Right renal pelvis (tissue), 4 donors: ENCODE measurements at places on chromosomes 1 and 21. TPM values are rescaled to one million over a fixed set of nuclear protein-coding genes. Genes with fewer than 3 reads are reported as not detected.

DNA sequence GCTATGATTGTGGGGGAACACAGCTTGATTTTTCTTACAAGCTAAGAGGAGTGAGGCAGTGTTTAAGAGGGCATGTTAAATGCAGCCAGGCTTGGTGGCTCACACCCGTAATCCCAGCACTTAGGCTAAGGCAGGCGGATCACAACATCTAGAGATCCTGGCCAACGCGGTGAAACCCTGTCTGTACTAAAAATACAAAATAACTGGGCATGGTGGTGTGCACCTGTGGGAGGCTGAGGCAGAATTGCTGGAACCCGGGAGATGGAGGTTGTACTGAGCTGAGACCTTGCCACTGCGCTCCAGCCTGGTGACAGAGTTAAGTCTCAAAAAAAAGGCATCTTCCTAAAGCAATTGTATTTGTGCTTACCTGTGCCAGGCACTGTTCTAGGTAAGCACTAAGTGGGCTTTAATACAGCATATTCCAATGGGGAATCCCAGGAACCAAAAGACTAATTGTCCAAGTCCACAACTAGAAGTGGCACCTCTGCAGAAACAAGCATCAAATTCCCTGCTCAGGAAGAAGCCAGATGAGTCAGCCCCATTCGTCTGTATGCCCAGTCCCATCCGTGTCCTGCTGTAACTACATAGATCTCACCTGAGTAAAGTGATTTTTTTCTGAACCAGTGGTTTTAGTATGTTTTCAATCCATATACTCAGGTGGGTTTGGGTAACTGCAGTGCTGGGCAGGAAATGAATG, 4.6 kb downstream of the RCC1 start:
- DNase-seq, result no peak

GRCh38 chr1:109635862-109636200, 16.2 kb downstream of the AMPD2 start:
- no peak for DNase-seq

DNA sequence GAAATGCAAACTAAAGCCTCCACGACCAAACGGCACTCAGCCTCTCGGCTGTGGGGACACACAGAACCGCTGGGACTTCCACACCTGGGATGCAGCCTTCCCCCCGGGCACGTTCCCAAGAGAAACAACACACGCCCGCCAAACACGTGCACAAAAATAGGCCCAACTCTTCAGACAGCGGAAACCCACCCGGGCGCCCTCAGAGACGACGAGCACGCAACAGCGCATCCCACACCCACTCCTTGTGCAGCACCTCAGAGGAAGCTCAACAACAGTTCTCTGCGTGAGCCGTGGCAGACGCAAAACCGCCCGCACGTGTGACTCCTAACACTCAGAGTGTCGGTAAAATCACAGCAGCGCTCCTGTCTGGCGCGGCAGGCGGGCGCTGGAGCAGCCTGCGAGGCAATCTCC, 5.3 kb downstream of the C1orf159 start:
- no peak for DNase-seq

GRCh38 chr1:200107004-200107470, 79.5 kb downstream of the NR5A2 start:
- DNase-seq, result no peak

DNA sequence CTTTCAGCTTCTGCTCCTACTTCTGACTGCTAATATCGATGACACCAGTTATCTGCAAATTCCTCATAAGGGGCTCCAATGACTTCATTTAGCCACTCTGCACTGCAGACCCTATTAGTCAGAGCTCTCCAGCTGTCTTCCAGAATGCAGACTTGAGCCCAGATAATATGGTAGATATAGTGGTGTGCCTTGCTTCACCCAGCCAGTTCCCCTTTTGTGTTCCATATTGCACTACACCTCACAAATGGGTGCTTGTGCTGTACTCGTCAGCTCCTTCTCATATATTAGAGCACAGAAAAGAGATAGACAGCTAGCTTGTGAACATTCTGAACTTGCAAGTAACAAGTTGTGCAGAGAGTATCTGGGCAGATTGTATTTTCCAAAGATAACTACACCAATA, 23.7 kb upstream of the COG2 start:
- no peak for DNase-seq

GRCh38 chr1:90724926-90725656, 8.0 kb upstream of the BARHL2 start:
- no peak for DNase-seq

TNFRSF14 gene
- 21.3 TPM for polyA plus RNA-seq

DNA sequence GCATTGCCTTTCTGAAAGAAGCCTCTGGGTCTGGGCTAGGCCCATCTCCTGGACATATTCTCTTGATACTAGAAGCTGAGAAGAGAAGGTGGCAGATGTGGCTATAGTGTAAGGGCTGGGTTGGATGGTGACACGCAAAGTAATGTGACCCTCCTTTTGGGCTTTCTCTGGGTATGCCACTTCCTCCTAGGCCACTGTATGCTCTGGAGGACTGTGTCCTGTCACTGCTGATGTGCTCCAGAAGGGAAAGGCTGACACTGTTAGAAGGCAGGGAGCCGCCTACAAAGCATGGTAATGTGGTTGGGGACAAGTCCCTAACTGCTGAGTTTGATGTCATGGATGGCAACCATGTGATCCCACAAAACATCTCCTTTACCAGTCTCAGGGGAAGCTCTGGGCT, 112.1 kb downstream of the BCAR3 start:
- DNase-seq, result no peak

ANGPTL7 gene
- 0.17 TPM for polyA plus RNA-seq

CHIT1 gene
- polyA plus RNA-seq, result 0.20 TPM

GPR61 gene
- 0.90 TPM for polyA plus RNA-seq

FCRLB gene
- polyA plus RNA-seq, result 3.6 TPM

DNA sequence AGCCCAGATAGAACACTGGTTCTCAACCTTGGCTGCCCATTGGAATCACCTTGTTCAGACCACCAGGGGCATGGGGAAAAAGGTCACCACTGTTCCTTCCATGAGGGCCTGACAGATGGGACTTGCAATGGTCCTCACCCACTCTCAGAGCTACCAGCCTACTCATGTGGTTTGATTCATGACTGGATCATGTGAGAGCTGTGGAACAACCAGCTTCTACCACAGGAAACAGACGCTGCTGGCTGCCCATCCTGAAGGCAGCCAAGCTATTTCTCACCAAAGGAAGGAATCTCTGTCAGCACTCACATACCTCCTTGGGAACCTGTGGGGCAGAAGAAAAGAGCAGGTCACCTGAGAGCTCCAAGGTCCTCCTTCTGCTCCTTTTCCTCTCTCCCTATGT, 53.6 kb downstream of the CAPN8 start:
- no peak for DNase-seq

SLC19A1 gene
- polyA plus RNA-seq, result 66.1 TPM

- DNase-seq, result no peak
These were observed 100.5 kb downstream of the NAV1 start for GRCh38 chr1:201639391-201639790.

DNA sequence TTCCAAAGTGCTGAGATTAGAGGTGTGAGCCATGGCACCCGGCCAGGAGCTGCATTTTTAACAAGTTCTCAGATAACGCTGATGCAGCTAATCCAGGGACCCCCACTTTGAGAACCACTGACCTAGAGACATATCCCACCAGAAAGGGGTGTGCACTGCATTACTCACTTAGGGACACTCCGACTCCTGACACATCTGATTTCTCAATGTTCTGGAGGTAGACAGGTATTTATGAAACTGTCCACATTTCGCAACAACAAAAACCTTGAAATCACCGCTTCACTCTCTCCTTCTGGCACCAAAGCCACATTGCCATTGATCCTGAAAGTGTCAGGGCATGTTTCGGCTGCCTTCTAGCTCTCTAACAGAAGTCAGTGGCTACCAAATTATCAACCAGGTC, 23.2 kb upstream of the CAMTA1 start:
- DNase-seq, result no peak

GRCh38 chr1:7684861-7685635, 86.0 kb upstream of the VAMP3 start:
- DNase-seq, result no peak

DNA sequence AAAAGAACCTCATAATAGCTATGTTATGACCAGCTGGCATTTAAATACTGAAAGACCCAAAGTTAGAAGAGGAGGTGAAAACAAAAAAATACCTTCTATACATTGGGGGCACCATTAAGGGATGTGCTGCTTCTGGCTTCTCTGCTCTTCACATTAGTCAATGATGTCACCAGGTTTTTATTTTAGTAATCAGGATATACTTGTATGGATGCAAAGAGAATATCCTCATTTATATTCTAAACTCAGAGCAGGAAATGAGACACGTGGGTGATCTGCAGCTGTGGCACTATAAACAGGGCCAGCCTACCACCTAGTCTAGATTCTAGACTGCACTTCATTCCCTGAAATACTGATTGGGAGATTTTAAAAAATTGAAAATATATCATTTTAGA, 51.2 kb downstream of the WLS start:
- no peak for DNase-seq

DNA sequence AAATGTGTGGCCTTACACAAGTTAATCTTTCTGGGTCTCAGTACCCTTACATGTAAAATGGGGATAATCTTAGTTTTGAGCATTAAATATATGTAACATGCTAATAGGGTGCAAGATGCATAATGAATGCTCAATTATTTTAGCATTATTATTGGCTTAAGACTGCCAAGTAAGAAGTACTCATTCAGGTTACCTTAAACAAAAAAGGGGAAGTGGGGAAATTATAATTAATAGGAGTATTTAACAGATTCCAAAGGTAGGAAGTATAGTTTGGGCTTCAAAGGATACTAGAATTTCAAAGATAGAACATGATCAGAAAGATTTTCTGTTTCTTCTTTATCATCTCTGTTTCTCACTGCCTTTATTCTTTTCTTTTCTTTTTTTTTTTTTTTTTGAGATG, 5.8 kb upstream of the CFAP126 start:
- DNase-seq, result no peak

DNA sequence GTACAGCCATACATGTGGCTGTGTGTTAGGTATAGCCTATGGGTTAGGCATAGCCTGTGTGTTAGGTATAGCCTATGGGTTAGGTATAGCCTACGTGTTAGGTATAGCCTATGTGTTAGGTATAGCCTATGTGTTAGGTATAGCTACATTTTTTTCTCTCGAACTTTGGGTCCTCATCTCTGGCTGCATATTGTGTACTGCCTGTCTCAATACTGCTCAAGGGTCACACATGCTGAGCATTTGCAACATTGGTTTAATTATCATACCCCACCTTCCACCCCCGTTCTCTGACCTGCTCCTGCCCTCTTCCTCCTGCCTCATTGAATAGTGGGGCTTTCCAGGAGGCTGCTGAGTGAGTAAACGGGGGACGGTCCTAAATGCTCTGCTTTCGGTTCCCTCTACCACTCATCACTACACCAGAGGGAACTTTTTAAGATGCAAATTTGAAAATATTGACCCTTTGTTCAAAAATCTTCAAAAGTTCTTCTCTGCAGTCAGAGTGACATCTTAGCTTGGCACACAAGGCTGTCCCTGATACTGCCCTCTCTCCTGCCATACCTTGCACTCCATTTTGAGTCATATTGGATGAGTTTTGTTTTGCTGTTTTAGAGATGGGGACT, 17.8 kb downstream of the OR2B11 start:
- no peak for DNase-seq

ATAD3C gene
- 1.4 TPM for polyA plus RNA-seq
